ENCODE measurements at places on chromosomes 7 and 10.

DNA sequence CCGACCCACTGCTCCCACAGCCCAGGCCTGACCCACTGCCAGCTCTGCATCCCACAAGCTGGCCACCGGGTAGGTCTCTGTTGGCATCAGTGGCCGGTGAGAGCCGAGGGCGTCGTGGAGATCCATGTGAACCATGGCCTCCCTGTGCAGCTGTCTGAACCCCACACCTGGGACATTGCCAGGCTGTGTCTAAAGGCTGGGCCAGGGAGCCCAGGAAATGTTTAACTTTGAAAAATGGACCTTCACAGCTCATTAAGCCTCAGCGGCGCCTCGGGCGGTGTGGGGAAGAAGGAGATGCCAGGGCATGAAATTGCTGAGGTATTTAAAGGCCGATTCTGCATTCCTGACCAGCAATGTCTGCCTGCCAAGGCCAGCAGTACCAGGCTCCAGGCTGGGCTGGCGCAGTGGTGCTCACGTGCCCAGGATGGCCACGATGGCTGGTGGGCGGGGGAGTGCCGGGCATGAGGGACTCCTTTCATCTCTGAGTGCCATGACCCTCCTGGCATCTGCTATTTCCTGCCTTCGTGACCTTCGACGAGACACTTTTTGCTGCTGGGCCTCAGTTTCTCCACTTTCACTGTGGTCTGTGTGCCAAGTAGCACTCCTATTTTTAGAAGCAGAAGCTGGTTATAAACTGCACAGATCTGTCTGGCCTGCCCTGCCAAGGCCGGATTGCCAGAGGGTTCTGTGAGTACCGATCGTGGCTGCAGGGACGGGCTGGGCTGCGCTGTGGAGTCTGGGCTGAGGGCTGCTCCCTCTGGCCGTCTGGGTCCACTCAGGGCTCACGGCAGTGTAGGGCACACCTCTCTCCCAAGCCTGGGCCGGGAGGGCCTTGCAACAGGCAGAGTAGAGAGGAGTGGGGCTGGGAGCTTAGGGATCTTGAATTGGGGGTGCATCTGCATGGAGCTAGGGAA, 21.8 kb downstream of the ELFN1 start:
- DNase-seq: no peak

- DNase-seq: no peak
Observed at GRCh38 chr7:51026341-51026740, 243.6 kb upstream of the GRB10 start.

- no peak for DNase-seq
Observed at GRCh38 chr7:837001-837400, 4.7 kb downstream of the SUN1 start.

GRCh38 chr10:1515121-1515779, 222.1 kb downstream of the ADARB2 start:
- no peak for DNase-seq

DNA sequence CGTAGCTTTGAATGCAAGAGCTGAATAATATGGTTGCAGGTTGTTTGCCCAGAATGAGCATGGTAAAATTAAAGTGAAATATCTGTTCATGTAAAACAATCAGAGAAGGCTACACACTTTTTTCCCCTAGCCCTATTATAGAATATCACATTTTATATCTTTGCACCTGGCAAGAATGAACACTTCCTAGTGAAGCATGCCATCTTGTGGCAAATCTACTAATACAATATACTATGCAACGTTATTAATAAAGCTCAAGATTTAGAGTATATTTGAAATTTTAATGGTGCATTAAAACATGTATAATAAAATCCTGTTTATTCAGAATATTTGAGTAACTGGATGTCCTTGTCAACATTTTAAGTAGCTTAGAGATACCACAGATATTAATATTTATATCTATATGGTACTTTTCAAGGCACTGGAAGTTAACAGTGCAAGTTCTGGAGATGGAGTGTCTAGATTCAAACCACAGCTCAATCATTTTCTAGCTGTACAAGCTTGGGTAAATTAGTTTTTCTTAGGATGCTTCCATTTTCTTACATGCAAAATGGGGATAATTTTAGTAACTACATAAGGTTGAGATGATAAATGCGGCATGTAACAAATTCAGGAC, 643.1 kb upstream of the SEMA3D start:
- no peak for DNase-seq

GRCh38 chr7:20351901-20352300, 21.2 kb downstream of the ITGB8 start:
- DNase-seq: no peak

GRCh38 chr10:21083861-21084260, 186.8 kb upstream of the NEBL start:
- no peak for DNase-seq

Measured in stimulated activated naive CD8-positive, alpha-beta T cell treated with anti-CD3 and anti-CD28 coated beads, Interleukin-15, Interleukin-2, amounts not matched to agents 100 U/mL and 50 U/mL, for 24 hours (primary cell).